ENCODE measurements at places on chromosomes 7 and 10.

DNA sequence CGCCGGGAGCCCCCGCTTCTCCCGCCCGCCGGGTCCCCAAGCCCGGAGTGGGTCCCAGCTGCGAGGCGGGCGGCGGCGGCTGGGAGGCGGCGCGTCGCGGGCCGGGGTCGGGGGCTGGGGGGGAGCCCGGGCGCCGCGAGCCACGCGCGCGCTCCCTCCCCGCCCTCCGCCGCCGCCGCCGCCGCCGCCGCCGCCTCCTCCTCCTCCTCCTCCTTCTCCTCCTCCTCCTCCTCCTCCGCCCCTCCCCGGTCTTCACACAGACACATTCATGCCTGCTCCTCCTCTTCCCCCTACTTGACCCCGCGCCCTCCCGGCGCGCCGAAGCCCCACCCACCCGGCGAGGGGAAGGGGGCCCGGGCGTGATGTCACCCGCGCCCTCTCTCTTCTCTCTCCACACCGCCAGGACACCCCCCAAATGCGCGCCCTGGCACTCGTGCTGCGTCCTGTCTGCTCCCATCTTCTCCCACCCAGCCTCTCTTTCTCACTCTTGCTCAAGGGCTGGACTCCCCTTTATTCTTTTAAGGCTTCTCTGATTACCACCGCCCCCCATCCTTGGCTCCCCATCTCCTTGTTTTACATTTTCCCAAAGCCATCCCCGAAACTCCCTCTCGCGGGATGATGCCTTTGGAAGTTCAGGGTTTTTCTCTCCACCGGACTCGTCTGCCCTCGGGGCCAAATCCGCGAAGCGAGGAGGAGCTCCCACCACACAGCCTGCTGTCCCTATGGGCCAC, 967 bp upstream of the GLI3 start:
- DNase-seq: no peak

GRCh38 chr7:92665926-92666325, 75.7 kb upstream of the FAM133B start:
- DNase-seq: no peak

DNA sequence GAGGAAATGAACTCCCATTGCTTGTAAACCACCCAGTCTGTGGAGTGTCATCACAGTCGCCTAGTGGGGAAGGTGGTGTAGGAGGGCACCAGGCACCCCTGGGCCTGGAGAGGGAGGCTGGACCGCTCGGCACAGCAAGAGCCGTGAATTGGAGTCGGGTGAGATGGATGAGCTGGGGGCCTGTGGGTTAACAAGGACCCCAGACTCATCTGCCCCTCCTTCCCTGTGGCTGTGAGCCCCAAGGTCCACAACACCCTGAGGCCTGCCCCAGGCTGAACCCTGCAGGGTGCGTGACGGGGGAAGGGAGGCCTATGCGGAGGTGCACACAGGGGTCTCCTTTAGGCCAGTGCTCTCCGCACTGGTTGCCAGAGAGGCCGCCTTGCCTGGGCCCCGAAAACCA, 581.4 kb upstream of the FOXK1 start:
- no peak for DNase-seq

GRCh38 chr10:773562-774161, 84.2 kb upstream of the DIP2C start:
- DNase-seq: no peak

- no peak for DNase-seq
Observed at GRCh38 chr7:85474234-85474633, 287.4 kb upstream of the SEMA3D start.

DNA sequence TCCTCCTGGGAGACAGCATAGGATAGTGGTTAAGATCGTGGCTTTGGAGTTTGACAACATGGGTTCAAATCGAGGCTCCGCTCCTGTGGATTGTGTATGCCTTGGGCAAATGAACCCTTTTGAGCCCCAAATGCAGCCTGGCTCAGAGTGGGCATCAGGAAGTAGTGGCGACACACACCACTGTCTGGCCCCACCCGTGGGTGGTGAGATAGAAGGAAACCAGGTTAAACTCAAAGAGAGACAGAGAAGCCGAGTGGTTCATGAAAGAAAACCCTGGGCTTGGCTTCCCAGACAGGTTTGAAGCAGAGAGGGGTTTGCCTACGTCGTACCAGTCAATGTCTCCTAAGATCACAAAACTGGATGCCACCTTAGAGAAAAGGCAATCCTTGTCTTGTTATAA, 57.7 kb downstream of the PRTFDC1 start:
- DNase-seq: no peak

- no peak for DNase-seq
Observed at GRCh38 chr10:62054408-62054807, 152.9 kb downstream of the ARID5B start.

DNA sequence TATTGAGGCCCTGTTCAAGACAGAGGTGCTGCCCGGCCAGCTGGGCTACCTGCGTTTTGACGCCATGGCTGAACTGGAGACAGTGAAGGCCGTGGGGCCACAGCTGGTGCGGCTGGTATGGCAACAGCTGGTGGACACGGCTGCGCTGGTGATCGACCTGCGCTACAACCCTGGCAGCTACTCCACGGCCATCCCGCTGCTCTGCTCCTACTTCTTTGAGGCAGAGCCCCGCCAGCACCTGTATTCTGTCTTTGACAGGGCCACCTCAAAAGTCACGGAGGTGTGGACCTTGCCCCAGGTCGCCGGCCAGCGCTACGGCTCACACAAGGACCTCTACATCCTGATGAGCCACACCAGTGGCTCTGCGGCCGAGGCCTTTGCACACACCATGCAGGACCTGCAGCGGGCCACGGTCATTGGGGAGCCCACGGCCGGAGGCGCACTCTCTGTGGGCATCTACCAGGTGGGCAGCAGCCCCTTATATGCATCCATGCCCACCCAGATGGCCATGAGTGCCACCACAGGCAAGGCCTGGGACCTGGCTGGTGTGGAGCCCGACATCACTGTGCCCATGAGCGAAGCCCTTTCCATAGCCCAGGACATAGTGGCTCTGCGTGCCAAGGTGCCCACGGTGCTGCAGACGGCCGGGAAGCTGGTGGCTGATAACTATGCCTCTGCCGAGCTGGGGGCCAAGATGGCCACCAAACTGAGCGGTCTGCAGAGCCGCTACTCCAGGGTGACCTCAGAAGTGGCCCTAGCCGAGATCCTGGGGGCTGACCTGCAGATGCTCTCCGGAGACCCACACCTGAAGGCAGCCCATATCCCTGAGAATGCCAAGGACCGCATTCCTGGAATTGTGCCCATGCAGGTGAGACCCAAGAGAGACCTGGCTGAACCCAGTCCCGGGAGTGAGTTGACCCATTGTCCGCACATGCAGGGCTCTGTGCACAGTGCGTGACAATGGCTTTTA, 2.8 kb downstream of the RBP3 start:
- no peak for DNase-seq

- no peak for DNase-seq
Observed at GRCh38 chr10:5095687-5096086, 1.5 kb downstream of the AKR1C3 start.

- no peak for DNase-seq
Observed at GRCh38 chr7:106501605-106502580, 159.1 kb downstream of the CCDC71L start.

DNA sequence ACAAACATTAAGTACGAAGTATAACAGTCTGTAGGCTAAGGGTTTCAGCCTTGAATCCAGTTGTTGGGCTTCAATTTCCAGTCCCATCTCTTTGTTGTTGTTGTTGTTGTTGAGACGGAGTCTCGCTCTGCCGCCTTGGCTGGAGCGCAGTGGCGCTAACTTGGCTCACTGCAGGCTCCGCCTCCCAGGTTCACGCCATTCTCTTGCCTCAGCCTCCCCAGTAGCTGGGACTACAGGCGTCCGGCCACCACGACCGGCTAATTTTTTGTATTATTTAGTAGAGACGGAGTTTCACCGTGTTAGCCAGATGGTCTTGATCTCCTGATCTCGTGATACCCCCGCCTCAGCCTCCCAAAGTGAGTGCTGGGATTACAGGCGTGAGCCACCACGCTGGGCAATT, 464.9 kb downstream of the ANKRD7 start:
- no peak for DNase-seq

- DNase-seq: no peak
Observed at GRCh38 chr7:34036051-34036920, 130.9 kb downstream of the BMPER start.

DNA sequence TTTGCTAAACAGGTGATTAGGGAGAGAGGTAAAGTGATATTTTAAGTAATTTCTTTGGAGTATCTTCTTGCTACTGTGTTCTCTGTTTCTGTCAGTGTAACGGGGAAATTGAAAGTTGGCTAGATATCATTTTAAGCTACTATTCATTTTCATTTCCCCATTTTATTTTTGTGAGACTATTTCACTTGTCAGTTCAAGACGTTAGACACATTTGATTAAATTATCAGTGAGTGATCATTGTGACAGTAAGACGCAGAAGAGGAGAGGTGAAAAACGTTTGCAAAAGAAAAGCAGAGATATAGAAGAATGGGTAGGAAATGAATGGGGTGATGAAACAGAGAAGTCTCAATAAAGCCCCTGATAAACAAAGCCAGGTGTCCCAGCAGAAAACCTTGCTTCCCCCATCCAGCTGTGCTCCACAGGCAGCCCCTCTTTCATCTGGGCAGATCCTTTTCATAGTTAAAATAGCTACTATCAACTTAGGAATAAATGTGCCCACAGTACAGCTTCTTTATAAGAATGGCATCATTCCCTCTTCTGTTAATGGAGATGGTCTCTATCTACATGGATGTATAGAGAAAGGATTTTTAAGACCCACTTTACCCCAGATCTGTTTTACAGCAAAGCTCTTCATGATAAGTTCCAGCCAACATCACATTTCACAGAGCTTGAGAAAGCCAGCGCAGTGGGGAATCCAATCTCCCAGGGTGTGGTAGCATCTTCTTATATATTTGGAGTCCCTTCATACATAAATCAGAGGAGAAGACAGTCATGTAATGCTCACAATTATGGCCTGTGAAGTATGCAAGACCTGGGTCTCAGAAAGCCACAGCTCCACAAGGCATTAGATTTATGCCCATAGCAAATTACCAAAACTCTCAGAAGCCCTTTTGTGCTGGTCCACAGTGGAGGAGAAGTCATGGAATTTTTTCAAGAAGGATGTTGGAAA, 138.1 kb upstream of the ITGB1 start:
- DNase-seq: no peak

GRCh38 chr10:121063744-121064143, 212.6 kb downstream of the WDR11 start:
- DNase-seq: no peak
